ENCODE measurements at places on chromosomes 7 and 10.
A peak's percentile ranks its signal among the peaks of the same experiment; 100 is the strongest.

DNA sequence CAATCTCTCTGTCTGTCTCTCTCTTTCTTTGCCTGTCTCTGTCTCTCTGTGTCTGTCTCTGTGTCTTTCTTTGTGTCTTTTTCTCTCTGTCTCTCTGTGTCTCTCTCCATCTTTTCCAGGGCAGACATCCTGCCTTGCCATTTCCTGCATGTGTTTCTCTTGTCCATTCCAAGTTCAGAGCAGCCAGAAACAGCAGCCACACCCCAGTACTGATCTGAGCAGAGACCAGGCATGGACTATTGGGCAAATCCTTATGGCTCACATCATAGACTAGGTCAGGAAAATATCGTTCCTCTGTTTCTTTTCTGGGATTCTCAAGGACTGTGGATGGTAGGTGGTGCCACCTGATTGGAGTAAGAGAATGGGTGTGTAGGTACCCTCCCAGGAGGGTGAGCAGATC is 95.8 kb downstream of the RAMP3 start:
- DNase-seq: no peak

DNA sequence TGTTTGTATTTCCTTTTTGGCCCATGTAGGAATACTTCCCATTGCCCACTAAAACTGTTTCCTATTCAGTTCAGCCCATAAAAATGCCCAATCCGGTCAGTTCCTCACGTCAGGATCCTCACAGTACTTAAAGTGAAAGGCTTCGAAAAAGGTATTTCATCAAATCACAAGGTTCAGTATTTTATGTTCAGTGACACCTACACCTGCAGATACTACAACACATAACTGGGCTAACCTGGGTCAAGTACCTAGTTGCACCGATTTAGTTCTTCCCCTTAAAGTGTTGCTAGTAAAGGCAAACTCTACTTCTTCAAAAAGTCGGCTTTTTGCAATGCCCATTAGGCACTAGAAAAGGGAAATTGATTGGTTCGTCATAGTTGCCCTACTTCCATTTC is 1.1 kb downstream of the SNX13 start:
- DNase-seq: peak; percentile 47

- DNase-seq: no peak
Measured at GRCh38 chr10:47261121-47261520, 38.9 kb upstream of the GDF10 start.

GRCh38 chr10:77975086-77975666 is 48.6 kb upstream of the DLG5 start:
- DNase-seq: no peak

DNA sequence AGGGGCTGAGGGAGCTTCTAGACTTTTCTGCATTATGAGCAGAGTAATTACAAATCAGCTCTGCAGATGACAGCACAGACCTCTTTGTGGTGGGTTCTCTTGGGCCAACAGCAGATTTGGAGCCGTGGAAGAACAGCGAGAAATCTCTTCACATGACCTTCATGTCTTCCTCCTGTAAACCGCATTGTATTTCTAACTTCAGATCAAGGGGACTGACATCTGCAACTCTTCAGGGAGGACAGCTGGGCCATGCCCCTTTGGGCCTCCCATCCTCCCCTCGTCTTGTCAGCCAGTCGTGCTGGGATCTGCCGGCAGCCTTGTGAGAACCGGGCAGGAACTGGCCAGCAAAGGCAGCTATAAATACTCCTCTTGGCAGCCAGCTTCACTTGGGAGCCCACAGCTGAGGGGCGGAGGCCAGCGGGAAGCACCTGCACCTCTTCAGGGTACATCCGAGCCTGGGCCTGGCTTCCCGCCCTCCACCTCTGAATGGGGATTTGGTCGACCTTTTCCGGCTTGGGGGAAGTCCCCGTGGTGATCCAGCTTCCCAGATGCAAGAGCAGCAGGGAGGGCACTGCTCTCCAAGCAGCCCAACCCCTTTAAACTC is 54.7 kb downstream of the STEAP1B start:
- peak; percentile 100 for DNase-seq

GRCh38 chr7:26013551-26014083 is 138.4 kb upstream of the NFE2L3 start:
- no peak for DNase-seq

- peak; percentile 84 for DNase-seq
Measured at GRCh38 chr10:91635401-91636400, 2.8 kb upstream of the PPP1R3C start.

Measured in lung microvascular endothelial cell (primary cell).